Aorta (tissue), 5 donors: ENCODE measurements at places on chromosomes 2 and 18. TPM values are rescaled to one million over a fixed set of nuclear protein-coding genes. Genes with fewer than 3 reads are reported as not detected.

PDCD1 gene
- total RNA-seq, result 0.39 TPM

DNA sequence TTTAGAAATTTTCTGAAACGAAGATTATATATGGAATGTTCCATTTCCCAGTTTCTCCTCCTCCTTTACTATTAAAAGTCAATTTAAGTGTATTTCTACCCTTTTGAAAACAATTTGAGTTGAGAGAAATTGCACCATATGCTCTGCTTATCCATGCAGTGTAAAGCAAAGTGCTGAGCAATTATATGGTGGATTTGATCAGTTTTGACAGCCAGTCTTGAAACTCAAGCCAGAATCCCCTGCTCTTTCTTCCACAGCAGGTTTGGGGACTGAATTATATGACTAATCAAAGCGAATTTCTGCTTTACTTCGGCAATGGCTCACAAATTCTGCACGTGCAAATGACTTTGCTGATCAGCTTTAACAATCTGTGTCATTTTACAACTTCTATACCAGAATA is 1183.6 kb downstream of the LRP1B start:
- no peaks in the 10 kb centered on the region for H3K27me3 ChIP-seq
- H3K27ac ChIP-seq, result no peak overlapping the region
- no peak overlapping the region for H3K4me3 ChIP-seq

GRCh38 chr2:186523791-186524190 is 37.7 kb downstream of the ZC3H15 start:
- DNase-seq, result no peak
- H3K36me3 ChIP-seq, result no peaks in the 10 kb centered on the region
- no peaks in the 10 kb centered on the region for H3K27me3 ChIP-seq
- peak overlapping the region; percentile 14 for H3K27ac ChIP-seq
- H3K4me1 ChIP-seq, result no peaks in the 10 kb centered on the region
- H3K4me3 ChIP-seq, result no peak overlapping the region

BABAM2 gene
- 53.8 TPM for total RNA-seq

ANKRD62 gene
- total RNA-seq, result not detected
